Mononuclear cell (primary cell): ENCODE measurements at places on chromosomes 16 and 17. TPM values are rescaled to one million over a fixed set of nuclear protein-coding genes. Genes with fewer than 3 reads are reported as not detected.

SULT1A2 gene
- total RNA-seq = 1.6 TPM

TP53TG3D gene
- 0.94 TPM for total RNA-seq

PRSS36 gene
- 1.2 TPM for total RNA-seq

CD300LB gene
- 44.3 TPM for total RNA-seq

MYH2 gene
- not detected for total RNA-seq

EVPLL gene
- total RNA-seq = not detected

CSH1 gene
- not detected for total RNA-seq

FAM20A gene
- 2.4 TPM for total RNA-seq

OSGIN1 gene
- 4.1 TPM for total RNA-seq

CDC42EP4 gene
- total RNA-seq = 11.5 TPM

KRT25 gene
- total RNA-seq = not detected

GPS2 gene
- 65.9 TPM for total RNA-seq

ZSCAN10 gene
- total RNA-seq = under 0.01 TPM

CES1 gene
- 27.1 TPM for total RNA-seq

DHX58 gene
- 12.3 TPM for total RNA-seq

OR1F1 gene
- total RNA-seq = not detected
